NCI-H2227 treated with DMSO at 0.1 percent for 48 hours (cell line): ENCODE measurements at places on chromosomes 7 and 10.

- no peak for DNase-seq
These were observed 5.0 kb downstream of the ZRANB1 start for GRCh38 chr10:124946945-124947344.

- no peak for DNase-seq
These were observed 791.7 kb upstream of the POM121L12 start for GRCh38 chr7:52243685-52244084.

GRCh38 chr7:94634502-94634901 lies 21.4 kb downstream of the SGCE start:
- DNase-seq = peak; percentile 32

GRCh38 chr7:102279537-102280400 lies 6.9 kb upstream of the SH2B2 start:
- peak; percentile 75 for DNase-seq

DNA sequence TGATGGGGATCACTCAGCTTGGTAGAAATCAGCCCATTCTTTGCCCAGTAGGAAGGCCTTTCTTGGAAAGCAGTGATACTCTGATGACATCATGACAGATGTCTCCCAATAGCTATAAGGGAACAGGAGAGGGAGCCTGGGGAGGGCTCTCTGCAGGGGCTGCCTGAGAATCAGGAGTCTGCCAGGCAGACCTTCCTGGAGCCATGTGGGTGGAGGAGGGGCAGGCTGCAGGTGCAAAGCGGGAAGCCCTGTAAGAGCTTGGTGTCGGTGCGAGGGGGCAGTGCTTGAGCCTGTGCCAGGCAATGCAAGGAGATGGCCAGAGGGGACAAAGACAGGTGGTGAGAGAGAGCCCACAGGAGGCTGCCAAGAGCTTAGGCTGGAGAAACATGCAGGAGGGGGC lies 5.0 kb upstream of the TNS3 start:
- no peak for DNase-seq

- DNase-seq = no peak
These were observed 113.1 kb downstream of the CPED1 start for GRCh38 chr7:121101621-121102020.

DNA sequence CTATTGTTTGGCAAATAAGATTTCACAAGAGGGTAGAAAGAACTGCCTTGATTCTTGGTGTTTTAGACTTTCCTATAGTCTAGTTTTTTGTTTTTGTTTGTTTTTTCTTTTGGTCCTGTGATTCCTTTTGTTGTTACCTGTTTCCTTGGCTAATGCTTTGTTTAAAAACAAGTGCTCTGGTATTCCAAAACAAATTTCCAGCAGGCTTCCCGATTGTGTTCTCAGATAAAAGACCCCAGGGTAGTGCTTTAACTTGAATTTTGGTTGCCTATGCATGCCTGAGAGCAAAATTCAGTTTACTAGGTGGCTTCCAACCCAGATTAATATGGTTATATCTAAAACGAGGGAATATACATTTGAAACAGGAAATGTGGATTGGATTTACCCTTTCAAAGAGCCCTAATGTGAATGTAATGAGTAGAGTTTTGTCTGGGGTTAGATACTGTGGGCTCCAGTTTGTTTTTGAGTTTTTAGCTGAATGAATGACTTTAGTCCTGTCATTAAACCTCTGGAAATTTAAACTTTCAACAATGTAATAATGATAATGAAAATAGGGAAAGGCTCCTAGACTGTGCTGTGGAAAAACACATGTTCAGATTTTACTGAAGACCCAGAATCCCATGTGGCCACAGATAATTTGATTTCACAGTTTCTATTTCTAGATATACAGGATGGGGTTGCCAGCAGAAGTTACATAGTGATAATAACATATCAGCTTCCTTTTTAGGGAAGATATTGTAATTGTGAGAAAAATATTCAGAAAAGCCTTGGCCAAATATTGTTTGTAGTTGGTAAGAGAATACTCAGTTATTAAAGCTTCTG lies 23.9 kb downstream of the AUTS2 start:
- DNase-seq = no peak

DNA sequence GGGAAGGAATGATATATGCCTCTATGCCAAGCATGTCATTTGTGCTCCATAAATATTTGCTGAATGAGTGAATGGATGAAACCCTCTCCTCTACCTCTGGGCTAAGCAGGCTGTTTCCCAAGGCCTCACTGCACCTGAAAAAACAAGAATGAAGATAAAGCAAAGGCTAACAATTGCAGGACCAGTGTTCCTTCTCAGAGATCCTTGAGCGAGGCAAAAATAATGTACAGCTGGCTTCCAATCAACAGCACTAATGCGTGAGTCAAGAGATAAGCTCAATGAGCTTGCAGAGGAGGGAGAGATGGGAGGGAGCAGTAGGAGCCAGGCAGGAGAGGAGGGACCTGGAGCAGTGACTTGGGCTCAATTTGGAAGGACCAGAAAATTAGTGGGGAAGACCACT lies 144.5 kb upstream of the NFE2L3 start:
- DNase-seq = no peak

- no peak for DNase-seq
These were observed 15.1 kb upstream of the TBX20 start for GRCh38 chr7:35268953-35269352.

DNA sequence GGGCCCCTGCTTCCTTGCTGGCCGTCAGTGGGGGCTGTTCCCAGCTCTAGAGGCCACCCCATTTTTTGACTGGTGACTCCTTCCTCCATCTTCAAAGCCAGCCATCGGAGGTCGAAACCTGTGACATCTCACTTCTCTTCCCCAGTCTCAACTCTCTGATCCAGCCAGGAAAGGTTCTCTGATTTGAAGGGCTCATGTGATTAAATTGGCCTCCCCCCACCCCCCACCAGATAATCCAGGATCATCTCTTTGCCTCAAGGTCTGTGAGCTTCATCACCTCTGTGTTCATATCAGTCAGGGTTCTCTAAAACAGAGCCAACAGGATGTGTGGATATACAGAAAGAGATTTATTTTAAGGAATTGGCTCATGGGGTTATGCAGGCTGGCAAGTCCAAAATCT lies 5.6 kb upstream of the RAMP3 start:
- no peak for DNase-seq

DNA sequence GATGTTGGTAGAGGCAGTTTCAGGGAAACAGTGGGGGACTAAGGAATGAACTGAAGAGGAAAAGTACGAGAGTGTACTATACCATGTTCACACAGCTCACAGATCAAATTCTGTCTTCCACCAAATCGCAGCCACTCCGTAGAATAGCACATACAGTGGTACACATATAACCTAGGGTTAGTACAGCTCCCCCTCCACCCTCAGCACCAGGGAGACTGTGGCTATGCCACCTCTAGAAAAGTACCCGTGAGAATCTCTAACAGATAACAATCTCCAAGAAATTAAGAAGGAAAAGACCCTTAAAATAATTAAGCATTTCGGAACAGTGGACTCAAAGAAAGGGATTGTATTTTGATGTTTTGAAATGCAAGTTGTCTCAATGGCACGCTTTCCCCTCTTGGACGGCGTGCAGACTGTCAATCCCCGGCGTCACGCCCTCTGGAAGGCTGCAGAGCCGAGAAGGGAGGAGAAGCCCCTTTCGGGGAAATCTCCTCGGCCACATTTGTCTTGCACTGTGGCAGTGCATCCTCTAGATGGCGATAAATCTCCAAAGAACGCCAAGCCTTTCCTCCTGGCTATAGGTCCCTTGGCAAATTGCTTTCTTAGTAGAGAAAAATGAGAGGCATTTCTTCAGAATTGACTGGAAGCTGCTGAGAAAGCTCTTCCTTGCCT lies 345.0 kb downstream of the REEP3 start:
- DNase-seq = peak; percentile 59

DNA sequence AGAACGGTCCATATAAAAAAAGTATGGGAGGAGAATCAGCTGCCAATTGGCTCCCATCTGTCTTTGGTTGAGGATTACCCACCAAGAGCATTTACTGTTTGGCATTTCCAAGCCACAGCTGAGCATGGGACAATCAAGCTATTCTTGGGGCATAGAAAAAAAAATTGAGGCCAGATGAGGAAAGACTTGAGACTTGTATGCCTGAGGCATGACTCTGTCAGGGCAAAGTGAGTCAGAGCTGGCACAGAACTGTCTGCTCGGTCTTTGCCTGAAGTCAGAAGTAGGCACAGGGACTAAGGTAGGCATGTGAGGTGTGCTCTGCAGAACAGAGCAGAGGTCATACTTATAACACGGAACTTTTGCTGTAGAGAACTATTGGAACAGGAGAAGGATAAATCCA lies 126.5 kb upstream of the CHRM2 start:
- no peak for DNase-seq

DNA sequence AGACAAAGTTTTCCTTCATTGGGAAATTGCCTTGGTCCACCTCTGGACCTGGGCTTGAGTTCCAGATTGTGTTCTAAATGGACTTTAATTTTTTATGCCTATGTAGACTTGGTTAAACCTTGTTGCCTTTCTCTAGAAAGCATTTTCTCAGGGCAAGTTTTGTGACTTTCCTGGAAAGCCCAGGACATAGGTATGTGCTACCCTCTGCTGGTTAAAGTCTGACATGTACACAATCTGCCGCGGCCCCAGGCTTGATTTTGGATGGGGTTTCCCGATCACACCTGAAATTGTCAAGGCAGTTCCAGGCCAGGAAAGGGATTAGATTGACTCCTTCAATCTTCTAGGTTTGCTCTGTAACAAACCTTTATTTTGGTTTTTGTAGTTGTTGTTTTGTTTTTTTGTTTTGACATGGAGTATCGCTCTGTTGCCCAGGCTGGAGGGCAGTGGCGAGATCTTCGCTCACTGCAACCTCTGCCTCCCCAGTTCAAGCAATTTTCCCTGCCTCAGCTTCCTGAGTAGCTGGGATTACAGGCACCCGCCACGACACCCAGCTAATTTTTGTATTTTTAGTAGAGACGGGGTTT lies 14.1 kb upstream of the AKR1B10 start:
- peak; percentile 11 for DNase-seq

GRCh38 chr10:3941676-3942075 lies 156.7 kb upstream of the KLF6 start:
- no peak for DNase-seq

GRCh38 chr7:82530361-82530760 lies 86.8 kb upstream of the CACNA2D1 start:
- no peak for DNase-seq

DNA sequence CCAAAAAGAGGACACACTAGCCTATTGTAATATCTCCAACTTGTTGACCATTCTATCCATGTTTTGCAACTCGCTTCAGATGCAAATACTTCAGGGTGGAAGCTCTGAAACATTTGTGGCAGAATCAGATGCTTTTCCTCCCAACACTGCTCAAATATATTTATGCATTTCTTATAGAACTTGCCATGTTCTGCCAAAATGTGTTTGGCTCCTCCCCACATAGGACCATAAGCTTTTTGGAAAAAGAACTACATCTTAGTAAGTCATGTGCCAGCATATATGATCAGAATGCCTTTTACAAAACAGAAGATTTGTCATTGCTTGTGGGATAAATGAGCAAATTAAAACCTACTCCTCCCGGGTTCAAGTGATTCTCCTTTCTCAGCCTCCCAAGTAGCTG lies 484.5 kb downstream of the TNS3 start:
- DNase-seq = no peak

DNA sequence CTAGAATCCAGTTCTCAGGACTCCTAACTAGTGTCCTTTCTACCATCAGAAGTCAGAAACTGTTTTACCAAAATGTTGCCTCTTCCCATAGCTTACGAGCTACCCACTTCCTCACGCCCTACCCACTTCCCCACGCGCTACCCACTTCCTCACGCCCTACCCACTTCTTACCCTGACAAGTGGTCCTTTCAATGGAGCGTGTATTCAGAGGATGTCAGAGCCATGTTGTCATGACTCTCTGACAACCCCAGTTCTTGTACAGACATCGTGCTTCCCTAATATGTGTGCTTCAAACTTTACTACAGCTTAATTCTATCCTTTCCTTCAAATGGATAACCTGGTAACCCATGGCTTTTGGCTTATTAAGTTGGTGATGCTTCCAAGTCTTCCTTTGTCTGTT lies 84.8 kb upstream of the PHF14 start:
- no peak for DNase-seq

DNA sequence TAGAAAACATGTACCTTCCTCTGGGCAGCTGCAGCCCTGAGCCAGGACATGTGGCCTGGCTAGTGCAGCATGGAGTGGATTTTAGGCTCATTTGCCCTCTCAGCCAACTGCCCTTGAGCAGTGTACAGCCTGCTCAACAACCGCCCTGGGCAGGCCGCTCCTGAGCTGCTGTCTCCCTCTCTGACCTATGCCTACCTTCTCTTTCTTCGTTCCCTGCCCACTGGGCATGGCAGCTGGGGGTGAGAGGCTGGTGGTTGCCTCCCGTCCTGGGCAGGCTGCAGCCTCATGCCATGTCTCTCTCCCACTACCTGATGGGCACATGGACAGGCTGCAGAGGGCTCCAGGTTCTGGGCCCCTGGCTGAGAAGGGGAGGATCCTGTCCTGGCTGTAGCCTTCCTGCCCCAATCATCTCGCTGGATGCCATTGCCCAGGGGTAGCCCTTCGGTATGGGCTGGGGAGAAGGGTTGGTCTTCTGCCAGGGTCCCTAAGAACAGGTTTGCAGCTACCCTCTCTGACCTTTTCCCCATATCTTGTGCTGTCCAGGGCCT lies 97.3 kb downstream of the NEURL1 start:
- no peak for DNase-seq

- DNase-seq = no peak
These were observed 44.5 kb downstream of the PIK3AP1 start for GRCh38 chr10:96675846-96676245.

DNA sequence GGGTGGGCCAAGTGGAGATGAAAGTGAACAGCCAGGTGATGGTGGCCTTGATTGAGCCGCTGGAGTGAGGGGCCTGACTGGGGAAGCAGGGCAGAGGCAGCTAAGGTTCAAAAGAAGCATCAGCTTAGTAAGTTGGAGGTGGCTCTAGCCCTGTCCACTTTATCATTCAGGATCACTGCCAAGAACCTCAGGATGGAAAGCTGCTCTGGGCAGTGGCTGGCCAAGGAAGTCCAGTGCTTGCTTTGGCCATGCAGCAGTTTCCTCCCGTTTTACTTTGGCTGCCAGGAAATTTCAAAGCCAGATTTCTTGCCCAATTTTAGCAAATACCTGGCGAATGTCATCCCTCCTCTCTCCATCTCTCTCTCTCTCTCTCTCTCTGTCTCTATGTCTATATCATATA lies 384.9 kb downstream of the PLXNA4 start:
- no peak for DNase-seq
